Stimulated activated CD4-positive, alpha-beta T cell treated with anti-CD3 and anti-CD28 coated beads, Interleukin-4, amount 100 ng/mL, for 1 hour (primary cell): ENCODE measurements at places on chromosomes 3 and 15.

- DNase-seq = no peak
These were observed 99.6 kb downstream of the SLC25A26 start for GRCh38 chr3:66320390-66320789.

GRCh38 chr3:124363476-124363875 lies 366.8 kb upstream of the UMPS start:
- DNase-seq = no peak

- DNase-seq = no peak
These were observed 7.4 kb upstream of the ZNF589 start for GRCh38 chr3:48233542-48233941.

- no peak for DNase-seq
These were observed 668 bp downstream of the MRAS start for GRCh38 chr3:138348754-138349739.

- no peak for DNase-seq
These were observed 508.2 kb upstream of the TGFBR2 start for GRCh38 chr3:30098243-30098642.

DNA sequence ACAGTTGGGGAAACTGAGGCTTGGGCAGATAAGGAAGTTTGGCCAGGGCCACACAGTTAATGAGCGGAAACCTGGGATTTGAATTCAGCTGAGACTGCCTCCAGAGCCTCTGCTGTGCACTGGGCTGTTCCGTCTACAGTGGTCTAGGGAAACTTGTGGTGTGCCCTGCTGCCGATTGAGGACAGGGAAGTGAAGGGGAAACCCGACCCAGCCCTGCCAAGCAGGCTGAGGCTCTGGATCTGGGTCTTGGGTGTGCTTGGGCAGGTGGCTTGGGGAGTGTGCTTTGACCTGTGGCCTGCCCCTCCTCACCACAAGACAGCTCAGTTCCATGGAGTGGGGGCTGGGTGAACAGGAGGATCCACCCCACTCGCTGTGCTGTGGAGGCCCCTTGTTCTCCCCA lies 17.6 kb downstream of the NISCH start:
- no peak for DNase-seq

DNA sequence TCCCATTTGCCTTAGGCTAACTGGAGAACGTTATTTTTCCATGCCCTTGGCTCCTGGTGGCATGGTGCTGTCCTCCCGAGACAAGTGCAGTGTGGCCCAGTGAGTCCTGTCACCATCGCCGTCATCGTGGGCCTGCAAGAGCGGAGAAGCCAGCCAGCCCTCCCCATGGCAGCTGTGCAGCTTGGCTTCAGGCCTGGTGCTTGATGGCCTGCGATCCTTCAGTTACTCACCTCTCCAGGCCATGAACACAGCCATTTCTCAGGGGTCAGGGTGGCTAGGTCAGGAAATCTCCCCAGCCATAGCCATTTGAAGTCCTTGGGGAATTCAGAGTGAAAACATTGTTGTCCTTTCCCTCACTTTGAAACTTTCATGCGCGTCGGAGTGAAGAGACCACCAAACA lies 189.0 kb upstream of the RGMA start:
- no peak for DNase-seq

- no peak for DNase-seq
These were observed 174.8 kb downstream of the CHDH start for GRCh38 chr3:53671192-53671960.

DNA sequence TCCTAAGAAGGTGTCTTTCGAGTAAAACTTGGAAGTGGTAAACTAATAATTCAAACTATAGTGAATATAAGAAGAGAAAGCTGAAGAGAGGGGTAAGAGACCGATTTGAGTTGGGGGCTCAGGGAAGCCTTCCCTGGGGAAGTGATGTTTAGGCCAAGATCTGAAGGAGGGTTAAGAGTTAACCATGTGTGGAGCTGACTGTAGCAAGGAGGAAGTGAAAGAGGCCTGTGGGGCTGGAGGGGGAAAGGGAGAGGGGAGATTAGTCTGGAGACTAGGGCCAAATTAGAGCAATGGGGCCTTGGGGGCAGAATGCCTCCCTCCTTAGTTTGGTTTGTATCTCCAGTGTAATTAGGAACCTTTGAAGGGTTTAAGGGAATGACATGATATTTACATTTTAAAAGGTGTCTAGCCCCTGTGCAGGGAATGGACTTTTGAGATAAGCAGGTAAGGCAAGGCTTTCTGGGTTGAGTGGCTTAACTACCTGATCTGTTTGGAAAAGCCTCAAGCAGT lies 2.2 kb downstream of the ZNF592 start:
- DNase-seq = no peak

DNA sequence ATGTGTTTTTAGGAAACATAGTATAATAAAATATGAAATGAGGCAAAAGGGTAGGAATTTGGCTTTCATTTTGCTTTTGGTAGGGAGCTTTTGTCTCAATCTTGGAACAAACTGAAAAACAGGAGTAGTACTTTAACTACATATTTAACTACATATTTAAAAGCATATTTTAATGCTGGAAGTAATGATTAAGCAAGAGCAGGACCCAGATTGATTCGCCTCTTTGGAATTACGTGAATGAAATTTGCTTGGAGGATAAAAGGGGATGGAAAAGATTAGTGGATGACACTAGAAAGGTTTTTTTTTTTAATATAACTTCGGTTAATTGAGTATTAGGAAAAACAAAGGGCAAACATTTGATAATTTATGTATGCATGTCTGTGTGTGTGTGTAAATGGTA lies 11.2 kb upstream of the TMEM212 start:
- DNase-seq = no peak

GRCh38 chr3:23735535-23736326 lies 70.0 kb upstream of the UBE2E1 start:
- no peak for DNase-seq

DNA sequence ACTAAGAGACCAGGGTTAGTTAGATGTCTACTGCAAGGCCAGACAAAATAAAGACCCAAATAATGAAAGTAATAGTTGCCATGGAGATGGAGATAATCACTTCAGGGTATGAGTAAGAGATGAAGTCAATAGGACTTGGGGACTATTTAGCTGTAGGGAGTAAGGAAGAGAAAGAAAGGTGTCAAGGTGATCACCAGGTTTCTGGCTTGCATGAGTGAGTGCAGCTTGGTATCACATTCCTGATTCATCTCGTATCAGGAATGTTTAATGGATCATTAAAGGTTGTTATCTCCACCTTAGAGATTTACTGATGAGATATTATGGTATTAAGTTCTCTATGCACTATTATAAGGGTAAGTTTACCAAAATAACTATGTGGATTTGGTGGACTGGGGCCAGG lies 357.4 kb upstream of the ATP11B start:
- DNase-seq = no peak

DNA sequence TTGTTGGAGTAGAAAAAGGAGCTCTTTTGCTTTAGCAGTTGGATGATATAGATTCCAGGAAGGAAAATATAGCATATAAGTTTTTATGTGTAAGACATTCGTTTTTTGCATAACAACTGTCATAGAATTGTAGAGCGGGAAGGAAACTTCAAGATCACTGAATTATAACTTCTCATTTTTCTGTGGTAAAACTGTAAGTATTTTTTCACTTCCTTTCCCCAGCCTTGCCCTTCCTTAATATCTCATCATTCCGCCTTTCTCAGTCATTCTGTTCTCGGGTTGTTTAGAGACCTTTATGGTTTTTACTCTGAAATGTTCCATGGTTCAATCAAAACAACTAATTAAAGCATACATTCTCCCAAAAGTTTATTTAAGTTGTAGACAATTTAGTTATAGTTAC lies 1.1 kb downstream of the EAF2 start:
- no peak for DNase-seq

DNA sequence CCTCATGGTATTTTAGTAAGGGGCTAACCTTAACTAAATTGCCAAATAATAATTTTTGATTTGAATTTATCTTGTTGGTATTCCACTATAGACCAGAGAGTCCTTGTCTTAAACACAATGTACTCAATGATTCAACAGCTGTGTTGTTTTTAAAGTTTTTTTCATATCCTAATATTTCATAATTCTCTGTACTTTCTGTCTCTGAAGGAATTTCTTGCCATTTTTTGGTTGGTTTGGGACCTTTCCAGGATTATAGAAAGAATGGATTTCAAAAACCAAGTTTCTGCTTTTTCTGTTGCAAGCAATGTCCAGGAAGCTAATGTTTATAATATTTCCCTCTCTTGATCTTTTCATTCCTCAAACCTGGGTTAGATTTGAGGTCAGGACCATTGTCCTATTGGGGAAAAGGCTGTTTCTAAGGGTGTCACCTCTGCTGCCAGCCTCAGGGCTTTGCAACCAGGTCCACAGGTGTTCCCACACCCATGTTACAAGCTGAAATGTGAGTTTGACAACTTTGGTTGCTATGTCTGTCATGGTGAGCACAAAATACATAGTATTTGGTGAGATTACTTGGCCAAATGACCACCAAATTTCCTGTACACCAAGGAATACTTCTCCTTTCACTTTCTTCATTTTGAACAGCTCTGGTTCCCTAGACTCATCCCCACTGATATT lies 363.7 kb upstream of the RGMA start:
- DNase-seq = no peak

DNA sequence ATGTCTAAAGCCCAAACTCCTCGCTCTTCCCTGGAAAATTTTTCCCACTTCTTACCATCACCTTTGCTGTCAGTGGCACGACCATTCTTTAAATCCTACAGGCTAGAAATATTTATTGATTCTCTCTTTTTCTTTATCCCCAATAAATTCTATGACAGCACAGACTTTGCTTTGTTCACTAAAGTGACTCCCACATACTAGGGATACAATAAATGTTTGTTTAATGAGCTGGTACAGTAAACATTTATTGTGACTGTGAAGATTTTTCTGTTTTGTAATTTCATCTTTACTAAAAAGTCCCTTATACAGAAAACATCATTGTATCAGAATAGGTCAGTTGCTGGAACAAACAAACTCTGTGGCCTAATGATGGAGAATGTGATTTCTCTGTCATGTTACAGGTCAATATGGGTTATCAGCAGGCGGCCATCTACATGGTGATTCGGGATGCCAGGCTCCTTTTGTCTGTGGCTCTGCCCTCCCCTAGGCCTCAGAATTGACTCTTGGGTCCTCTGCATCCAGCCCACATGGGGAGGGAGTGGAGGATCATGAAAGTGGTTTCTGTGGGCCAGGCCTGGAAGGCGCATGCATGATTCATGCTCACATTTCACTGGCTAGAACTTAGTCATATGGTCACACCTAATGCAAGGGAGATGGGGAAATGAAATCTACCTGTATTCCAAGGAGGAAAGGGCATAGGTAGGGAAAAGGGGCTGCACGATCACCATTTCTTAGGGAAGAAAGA lies 22.7 kb upstream of the KNG1 start:
- no peak for DNase-seq

GRCh38 chr15:61736790-61737189 lies 323.5 kb downstream of the VPS13C start:
- DNase-seq = no peak

GRCh38 chr3:132342183-132342582 lies 25.0 kb downstream of the ACP3 start:
- no peak for DNase-seq

DNA sequence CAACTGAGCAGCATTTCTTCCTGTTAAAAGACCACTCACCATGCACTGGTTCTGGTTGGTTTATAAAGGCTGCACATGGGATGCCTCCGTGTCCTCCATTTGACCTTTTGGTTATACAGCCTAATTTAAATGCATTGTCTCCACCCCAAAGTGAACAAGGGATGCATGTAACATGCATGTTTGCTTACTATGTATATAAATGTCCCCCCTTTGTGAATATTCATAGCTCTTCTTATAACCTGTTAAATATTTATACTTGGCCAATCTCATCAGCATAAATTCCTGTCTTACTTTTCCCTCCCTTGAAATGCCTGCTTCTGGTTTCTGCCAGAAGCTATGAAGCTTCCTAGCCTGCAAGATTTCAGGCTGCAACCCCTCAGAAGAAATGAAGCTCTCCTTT lies 27.4 kb downstream of the TARS3 start:
- no peak for DNase-seq

GRCh38 chr3:134644731-134645514 lies 5.9 kb downstream of the KY start:
- DNase-seq = no peak

GRCh38 chr3:150220799-150221198 lies 187.3 kb upstream of the TSC22D2 start:
- no peak for DNase-seq

DNA sequence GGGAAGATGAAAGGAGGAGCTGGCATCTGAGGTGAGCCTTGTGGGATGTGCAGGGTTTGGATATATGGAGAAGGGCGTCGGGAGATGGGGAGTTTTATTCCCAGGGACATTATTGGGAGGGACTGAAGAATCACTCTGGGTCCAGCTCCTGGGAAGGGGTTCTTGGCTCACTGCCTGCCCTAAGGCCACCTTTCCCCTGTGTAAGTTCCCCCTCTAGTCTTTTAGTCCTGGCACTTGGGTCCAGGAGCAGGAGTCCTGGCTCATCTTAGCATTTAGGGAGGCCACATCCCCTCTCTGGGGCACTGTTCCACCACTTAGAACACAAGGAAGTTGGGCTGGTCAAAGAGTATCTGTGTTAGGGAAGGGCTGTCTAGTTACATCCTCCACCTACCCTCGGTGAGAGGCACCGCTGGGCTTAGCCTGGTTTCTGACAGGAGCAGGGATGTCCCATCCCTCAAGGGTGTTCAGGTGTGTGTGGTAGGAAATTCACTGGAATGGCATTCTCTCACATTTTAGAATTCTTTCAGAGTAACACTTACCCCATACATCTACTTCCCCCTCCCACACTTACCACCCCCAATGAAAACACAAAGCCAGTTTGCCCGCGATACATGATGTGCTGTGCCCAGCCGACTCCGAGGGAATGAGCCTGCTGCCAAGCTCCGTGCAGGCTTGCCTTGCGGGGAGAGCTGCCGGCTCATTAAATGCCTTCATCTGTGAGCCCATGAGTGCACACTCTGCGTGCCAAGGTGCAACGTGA lies 86.7 kb downstream of the FAM43A start:
- no peak for DNase-seq

GRCh38 chr3:178131801-178132200 lies 404.4 kb upstream of the KCNMB2 start:
- DNase-seq = no peak

GRCh38 chr15:90557186-90558084 lies 27.7 kb downstream of the CRTC3 start:
- DNase-seq = no peak

DNA sequence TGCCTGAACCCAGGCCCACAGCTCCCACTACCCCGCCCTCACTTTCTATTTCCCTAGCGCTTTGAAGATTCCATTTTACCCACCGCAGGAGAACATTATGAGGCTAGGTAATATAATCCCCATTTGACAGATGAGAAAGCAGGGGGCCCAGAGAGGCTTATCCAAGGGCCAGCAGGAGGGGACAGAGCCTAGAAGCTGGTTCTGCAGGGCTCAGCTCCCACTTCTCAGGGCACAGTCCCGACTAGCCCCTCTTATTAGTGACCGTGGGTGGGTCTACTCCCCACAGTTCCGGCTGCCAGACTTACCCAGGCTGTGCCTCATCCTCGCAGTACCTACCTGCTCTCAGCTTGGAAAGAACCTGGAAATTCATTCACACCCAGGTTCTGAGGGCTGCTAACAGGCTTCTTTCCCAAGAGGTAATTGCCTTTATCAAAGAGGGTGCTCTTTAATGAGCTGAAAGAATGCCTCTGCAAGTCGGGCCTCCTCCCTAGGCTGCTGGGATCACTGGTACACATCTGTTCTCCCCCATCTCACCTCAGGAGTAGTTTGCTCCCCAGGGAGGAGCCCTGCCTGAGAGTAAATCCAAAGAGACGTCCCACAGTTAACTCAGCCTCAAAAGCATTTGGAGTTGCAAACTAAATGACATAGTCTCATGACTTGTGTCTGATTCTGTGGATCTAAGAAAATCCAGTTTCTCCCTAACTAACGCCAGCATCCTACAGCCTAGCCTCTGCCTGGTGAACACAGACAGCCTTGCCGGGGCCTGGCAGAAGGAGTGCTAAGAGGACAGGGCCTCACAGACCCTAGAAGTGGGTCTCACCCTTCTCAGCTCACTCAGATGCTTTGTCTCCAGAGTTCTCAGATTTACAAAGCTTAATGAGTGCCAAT lies 125.0 kb downstream of the CHSY1 start:
- peak; percentile 22 for DNase-seq
